ENCODE measurements at places on chromosomes 3 and 15. TPM values are rescaled to one million over a fixed set of nuclear protein-coding genes. Genes with fewer than 3 reads are reported as not detected.

The NRG4 gene
- 2.6 TPM for total RNA-seq

The ATP8B4 gene
- total RNA-seq: 1.6 TPM

The IQSEC1 gene
- 14.8 TPM for total RNA-seq

The LDHAL6B gene
- not detected for total RNA-seq

The KLF15 gene
- 0.06 TPM for total RNA-seq

The PLA2G4F gene
- not detected for total RNA-seq

The SPINK8 gene
- not detected for total RNA-seq

The CFAP20DC gene
- 1.7 TPM for total RNA-seq

The TMCO5A gene
- total RNA-seq: not detected

The PCOLCE2 gene
- total RNA-seq: 40.9 TPM

The IL17RE gene
- total RNA-seq: 1.0 TPM

The PRSS50 gene
- total RNA-seq: not detected

The THRB gene
- 1.8 TPM for total RNA-seq

The GRAMD1C gene
- 1.4 TPM for total RNA-seq

The GOLGA8G gene
- not detected for total RNA-seq

The SENP8 gene
- total RNA-seq: 0.92 TPM

The MYO1E gene
- total RNA-seq: 251 TPM

The PARP15 gene
- total RNA-seq: not detected

The CADM2 gene
- 0.23 TPM for total RNA-seq

The ACTC1 gene
- 0.52 TPM for total RNA-seq

The HRH1 gene
- 9.5 TPM for total RNA-seq

The GPR62 gene
- not detected for total RNA-seq

The CXCR6 gene
- not detected for total RNA-seq

The NOX5 gene
- 0.38 TPM for total RNA-seq

The WNT7A gene
- 0.23 TPM for total RNA-seq

The INSYN1 gene
- 2.0 TPM for total RNA-seq

The EBLN2 gene
- total RNA-seq: 0.38 TPM

The FBXL2 gene
- 7.8 TPM for total RNA-seq

The XYLB gene
- total RNA-seq: 5.5 TPM

The MEX3B gene
- 6.7 TPM for total RNA-seq

The LRRN1 gene
- not detected for total RNA-seq

The BTLA gene
- total RNA-seq: not detected

The IQCH gene
- 3.0 TPM for total RNA-seq

The MAP1A gene
- 0.99 TPM for total RNA-seq

The SLC51A gene
- total RNA-seq: not detected

The MASP1 gene
- total RNA-seq: 0.06 TPM

The RBP2 gene
- total RNA-seq: not detected

The NR2E3 gene
- total RNA-seq: 0.18 TPM

The NR1I2 gene
- total RNA-seq: not detected

The CCDC174 gene
- total RNA-seq: 10.9 TPM

Measured in A549 treated with DMSO at 1 μM for 4 hours (cell line).